Stimulated activated CD8-positive, alpha-beta memory T cell treated with anti-CD3 and anti-CD28 coated beads, Interleukin-15, amount 100 ng/mL, for 24 hours (primary cell): ENCODE measurements at places on chromosomes 7 and 10.

DNA sequence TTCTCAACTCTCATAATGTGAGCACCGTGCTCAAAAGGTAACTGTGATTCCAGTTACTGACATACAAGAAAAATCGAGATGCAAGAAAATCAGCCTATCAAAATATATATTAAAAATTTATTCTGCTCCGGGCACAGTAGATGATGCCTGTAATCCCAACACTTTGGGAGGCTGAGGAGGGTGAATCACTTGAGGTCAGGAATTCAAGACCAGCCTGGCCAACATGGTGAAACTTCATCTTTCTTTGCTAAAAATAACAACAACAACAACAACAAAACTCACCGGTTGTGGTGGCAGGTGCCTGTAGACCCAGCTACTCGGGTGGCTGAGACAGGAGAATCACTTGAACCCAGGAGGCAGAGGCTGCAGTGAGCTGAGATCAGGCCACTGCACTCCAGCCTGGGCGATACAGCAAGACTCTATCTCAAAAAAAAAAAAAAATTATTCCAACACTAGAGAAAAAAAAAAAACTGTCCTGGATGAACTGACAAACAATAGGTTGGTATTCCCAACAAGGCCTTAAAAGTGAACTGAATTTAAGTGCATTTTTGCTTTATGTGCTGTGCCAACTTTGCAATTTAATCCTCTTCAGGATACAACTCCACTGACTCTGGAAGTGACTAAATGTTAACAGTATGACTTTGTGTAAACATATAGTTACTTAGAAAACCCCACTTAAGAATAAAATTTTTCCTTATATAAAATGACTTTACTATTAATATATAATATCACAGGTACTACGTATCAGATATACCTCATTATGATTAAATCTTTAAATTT, 51.1 kb downstream of the JMJD1C start:
- no peak for DNase-seq

DNA sequence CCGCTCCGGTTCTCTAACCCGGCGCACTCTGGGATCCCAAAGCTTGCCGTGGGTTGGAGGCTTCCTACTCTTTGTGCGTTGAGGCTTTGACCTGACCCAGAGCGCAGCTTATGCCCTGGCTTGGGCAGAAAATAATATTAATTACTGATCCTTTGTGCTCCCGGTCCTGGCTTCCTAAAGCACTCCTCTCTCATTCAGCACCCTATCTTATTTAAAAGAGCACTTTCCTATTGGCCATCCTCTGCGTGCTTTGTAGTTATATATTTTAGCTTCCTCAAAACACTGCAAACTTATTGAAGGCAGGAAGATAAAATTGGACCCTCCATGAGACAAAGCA, 466.0 kb downstream of the XPNPEP1 start:
- no peak for DNase-seq

- no peak for DNase-seq
Observed at GRCh38 chr10:72062382-72062781, 26.0 kb downstream of the SPOCK2 start.

- DNase-seq = no peak
Observed at GRCh38 chr10:131972474-131973071, 9.2 kb downstream of the BNIP3 start.

- peak; percentile 4 for DNase-seq
Observed at GRCh38 chr7:43905956-43906330, 453 bp downstream of the URGCP start.

DNA sequence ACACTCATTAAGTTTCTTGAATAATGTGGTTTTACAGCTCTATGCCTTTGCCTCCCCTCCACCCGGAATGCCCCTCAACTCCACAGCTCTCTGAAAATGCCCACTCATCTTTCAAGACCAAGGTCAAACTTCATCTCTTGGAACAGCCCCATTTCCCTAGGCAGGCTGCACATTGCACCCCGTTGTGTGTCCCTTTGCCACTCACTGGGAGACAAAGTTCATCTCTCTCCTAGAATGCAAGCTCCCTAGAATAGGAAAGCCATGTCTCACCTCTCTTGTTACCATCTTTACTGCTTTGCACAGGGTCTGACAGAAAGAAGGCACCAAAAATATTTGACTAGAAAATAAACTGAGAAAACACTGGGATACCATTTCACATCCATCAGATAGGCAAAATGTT, 33.3 kb downstream of the UBE2H start:
- DNase-seq = no peak

- no peak for DNase-seq
Observed at GRCh38 chr10:13758312-13758711, 171.5 kb downstream of the PRPF18 start.

DNA sequence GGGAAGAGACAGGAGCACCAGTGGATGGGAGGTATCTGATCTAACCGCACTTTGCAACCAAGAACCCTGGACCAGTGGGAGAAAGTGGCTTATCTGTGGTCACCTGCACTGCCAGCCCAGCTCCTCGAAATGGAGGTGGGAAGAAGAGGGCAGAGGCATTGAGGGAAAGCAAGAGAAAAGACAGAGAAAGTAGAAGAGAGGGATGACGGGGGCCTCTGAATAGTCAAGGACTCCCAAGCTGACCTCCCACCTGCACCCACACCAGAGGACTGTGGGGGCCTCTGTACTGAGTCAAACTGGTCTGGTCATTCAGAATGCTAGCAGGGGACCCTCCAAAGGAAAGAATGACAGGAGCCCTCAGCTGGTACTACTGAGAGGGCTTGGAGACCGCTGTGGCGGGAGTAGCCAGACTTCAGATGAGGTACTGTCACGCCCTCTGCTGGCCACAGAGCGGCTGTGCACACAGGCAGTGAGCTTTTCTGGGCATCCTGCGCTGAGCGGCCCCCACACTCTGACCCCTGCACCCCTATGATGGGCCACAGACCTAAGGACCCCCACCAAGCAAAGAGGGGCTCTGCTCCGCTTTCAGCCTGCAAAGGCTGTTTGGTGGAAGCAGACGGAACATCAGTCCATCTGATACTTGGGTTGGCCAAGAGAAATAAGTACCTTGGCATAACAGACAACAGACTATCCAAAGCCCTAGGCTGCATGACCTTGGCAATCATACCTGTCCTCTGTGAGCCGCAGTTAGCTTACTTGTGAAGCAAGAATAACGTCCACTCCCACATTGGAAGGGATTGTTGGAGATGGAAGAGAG, 112.9 kb downstream of the COL13A1 start:
- peak; percentile 25 for DNase-seq

GRCh38 chr7:75878769-75879611, at the start of gene RHBDD2:
TSS of gene RHBDD2 (plus strand) at chr7:75879034. CDS start at chr7:75879083, 49 bp downstream.
- peak; percentile 87 for DNase-seq

- DNase-seq = no peak
Observed at GRCh38 chr10:51074238-51075028, at the start of gene PRKG1. TSS of gene PRKG1 (plus strand) at chr10:51074487.

DNA sequence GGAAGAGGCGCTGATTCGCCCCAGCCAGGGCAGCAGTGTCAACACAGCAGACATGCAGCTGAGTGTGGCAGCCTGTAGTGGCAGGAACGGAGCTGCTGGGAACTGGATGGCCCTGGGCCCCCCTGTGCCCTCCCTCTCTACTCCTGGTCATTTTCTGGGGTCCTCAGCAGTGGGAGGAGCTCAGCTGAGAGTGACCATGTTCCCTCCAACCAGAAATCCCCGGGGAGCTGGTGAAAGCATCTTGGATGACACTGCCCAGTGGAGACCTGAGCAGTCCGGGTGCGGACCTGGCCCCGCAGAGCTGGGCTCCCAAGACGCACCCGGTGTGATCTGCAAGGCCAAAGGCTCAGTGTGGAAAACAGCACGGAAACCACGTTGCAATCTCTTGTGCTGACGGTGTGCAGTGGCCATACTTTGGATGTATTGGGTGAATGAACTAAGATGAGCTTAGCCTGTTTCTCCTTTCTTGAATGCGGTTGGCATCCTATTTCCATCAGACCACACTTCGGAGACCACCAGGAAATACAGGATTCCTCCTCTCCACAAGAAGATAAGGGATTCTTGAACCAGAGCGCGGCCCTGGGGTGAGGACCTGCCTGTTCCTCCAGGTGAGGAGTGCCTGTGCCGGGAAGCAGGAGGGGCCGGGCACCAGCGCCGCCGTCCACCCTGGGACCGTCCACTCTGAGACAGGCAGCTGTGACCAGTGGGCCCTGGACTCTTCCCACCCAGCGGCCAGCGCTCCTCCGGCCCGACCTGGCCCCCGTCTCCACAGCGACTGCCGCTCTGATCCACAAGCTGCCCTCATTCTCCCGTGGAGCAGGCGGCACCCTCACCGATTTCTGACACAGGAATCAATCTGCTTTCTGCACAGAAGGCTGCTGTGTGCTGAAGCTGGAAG, 93.5 kb upstream of the DIP2C start:
- no peak for DNase-seq

- DNase-seq = no peak
Observed at GRCh38 chr10:111873041-111873440, 310.5 kb downstream of the GPAM start.

DNA sequence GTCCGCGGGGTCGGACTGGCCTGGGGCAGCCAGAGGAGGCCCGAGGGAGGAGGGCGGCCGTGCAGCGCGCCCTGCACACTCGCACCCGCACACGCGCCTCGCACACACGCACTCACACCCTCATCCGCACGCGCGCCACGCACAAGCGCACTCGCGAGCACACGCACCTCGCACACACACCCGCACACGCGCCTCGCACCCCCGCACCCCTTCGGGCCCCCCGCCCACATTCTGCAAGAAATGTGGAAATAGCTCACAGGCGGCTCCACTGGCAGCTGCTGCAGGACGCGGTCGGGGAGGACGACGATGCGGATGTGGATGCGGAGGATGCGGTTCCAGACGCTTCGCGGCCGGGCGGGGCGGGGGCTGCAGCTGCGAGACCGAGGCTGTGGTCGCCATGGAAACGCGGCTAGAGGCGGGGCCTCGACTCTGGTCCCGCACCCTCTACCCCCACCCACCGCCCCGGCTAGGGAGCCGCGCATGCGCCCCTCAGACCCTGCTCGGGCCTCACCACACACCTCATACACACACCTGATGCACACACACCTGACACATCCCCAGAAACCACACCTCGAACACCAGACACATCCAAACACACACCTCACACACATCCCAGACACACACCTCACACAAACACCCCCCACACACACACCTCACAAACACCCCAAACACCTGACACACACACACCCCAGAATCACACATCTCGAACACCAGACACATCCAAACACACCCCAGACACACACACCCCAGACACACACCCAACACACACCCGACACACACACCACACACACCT, at the start of gene CALY:
TSS of gene CALY (minus strand) at position 320 of the 793 bp plus-strand sequence. CDS start 7,907 bp downstream, outside the sequence.
- DNase-seq = no peak

DNA sequence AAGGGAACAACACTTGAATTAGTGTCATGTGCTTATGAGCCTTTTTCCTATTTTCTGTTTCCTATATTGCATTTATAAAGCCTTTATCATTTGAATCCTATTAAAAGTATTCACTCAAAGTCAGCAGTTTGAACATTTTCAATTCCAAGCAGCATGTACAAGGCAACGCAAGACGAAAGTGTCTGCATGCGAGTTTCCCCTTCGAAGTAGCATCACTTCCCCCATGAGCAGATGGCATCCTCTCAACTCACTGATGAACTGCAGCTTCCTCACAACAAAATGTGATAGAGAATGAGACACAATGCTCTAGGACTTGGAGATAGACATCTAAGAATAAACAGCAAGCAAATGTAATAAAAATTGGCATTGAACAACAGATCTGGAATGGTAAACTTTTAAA, 270.7 kb downstream of the PRPF18 start:
- no peak for DNase-seq

DNA sequence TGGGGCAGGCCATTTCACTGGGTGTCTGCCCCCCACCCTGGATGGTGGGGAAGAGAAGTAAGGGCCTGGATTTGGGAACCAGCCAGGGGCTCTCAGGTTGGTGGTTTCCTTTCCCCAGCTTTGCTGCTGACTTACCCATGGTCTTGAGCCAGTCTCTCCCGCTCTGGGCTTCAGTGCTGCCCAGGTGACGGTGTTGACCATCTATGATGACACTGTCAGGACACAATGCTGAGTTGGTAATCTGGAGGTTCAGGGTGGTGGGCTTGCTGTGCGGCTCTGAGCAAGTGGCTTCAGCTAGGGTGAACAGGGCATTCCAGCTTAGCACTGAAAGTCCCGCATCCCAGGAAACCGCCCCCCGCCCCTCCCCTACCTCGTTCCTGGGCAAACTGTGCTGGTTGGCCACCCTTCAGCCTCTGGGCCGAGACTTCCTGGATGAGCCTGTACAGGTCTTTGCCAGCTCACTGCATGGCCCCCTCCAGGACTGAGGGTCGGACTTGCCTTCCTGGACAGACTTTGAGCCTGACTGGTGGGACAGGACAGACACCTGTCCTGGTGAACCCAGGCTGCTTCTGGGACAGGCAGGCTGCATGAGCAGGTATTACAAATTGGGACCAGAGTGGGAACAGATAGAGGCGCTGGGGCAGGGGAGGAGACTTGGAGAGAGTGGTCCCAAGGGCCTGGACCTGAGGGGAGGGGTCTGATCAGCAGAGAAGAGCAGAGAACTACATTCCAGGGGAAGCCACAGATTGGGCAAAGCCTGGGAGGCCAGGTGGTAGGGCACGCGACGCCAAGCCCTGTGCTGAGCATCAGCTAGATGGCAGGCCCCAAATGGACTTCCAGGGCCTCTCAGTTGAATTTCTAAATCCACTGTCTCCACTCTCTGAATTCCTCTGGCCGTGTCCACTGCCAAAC, 19.9 kb upstream of the ZMIZ1 start:
- DNase-seq = no peak

- no peak for DNase-seq
Observed at GRCh38 chr7:116324582-116324981, 114.2 kb downstream of the TES start.

- DNase-seq = no peak
Observed at GRCh38 chr7:128019288-128019687, 11.9 kb downstream of the LRRC4 start.

GRCh38 chr7:149735779-149736477, 37.5 kb downstream of the ZNF467 start:
- DNase-seq = no peak

GRCh38 chr10:71260622-71261325, 48.4 kb downstream of the UNC5B start:
- no peak for DNase-seq

DNA sequence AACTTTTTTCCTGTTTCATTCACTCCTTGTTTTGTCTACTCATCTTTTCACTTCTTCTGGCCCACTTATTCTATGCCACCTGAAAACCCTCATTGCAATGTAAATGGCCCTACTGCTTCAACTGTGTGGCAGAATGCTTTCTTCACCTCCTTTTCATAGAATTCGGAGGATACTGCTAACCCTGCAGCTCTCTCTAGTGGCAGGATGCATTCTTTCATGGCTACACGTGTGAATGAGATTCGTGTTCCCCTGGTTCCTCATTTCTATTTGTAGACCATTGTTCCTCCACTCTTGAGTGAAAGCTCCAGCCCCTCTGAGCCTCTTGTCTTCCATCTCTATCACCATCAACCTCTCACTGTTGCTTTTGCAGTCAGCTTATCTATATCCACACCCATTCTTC, 20.9 kb upstream of the CYP26C1 start:
- no peak for DNase-seq

GRCh38 chr10:79260811-79261740, 86.2 kb upstream of the PPIF start:
- DNase-seq = no peak

DNA sequence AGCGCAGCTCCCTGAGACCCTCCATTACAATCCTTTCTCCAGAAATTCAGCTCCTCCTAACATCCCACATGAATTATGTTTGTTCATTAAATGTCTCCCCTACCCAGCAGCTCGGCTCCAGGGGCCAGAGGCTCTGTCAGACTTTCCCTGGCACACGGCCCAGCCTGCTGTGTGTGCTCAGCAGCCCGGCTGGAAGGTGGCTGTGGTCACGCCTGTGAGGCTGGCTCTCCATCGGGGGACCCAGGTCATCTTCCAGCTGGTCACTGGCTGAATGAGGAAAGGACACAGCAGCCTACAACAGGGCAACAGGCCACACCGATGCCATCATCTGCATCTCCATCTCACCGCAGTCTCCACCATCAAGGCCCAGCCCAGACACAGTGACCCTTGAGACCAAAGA, 219.8 kb downstream of the MAD1L1 start:
- DNase-seq = no peak
